ENCODE measurements at places on chromosomes 4 and X.

- DNase-seq = no peak
Observed at GRCh38 chrX:42704454-42704853, 73.5 kb downstream of the PPP1R2C start.

DNA sequence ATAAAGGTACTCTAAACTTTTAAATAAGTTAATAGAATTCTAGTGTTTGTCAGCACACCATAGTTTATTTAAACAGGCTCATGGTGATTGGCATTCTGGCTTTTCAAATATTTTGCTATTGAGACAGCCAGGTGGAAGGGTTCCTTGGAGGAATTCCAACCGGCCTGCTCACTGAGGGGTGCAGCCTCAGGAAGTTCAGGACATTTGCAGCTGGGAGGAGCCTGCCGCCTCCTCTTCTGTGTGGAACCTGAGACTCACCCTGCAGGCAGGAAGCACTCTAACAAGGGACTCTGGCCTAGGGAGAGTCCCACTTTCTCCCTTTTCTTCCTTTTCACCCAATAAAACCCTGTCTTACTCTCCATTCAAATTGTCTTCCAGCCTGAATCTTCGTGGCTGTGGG lies 1328.0 kb downstream of the FSTL5 start:
- no peak for DNase-seq

DNA sequence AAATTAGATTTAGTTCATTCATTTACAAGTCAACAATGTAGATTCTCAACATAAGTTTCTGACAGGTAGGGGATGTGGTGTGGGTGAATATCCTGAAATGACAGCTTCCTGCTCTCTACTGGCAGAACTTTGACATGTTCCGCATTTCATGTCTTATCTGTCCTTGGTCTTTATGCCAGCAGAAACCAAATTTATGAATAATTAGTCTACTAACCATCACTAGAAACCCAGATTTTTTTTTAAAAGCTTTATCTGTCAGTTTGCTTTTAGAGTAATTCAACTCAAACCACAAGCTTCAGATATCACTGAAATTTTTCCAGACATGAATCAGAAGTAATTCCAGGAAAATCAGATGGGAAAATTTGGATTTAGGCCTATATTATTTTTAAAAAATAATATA lies 17.9 kb downstream of the COQ2 start:
- no peak for DNase-seq

- peak; percentile 68 for DNase-seq
Observed at GRCh38 chrX:80807992-80808735, 1.5 kb downstream of the BRWD3 start.

DNA sequence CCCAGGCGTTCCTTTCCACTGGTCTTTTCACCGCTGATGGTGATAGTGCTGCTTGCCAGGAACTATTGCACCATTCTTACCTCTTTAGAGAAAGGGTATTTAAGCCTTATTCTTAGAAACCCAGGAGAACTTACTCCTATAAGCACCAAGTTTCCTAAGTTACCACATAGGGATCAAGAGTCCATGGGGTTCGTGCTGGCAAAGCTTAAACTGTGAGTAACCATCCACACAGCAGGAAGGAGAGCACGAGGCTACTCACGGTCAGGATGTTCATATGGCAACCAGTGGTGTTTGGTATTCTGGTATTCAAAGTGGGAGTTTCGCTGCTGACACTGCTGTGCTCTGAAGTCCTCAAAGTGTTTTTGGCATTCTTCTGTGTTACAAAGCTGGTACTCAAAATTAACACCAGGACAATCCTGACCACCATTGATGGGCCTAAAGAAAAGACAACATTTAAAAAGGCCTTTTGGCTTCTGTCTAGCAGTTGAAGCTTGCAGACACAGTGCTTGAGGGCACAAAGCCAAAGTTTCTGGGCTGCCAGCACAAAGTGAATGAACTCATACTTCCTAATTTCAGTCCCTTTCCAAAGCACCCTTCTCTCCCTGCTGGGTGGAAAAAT lies 256.9 kb downstream of the ADAMTS3 start:
- no peak for DNase-seq

- no peak for DNase-seq
Observed at GRCh38 chr4:144594471-144594986, 51.4 kb upstream of the HHIP start.

GRCh38 chr4:185016101-185016940 lies 2.0 kb upstream of the HELT start:
- DNase-seq = no peak

DNA sequence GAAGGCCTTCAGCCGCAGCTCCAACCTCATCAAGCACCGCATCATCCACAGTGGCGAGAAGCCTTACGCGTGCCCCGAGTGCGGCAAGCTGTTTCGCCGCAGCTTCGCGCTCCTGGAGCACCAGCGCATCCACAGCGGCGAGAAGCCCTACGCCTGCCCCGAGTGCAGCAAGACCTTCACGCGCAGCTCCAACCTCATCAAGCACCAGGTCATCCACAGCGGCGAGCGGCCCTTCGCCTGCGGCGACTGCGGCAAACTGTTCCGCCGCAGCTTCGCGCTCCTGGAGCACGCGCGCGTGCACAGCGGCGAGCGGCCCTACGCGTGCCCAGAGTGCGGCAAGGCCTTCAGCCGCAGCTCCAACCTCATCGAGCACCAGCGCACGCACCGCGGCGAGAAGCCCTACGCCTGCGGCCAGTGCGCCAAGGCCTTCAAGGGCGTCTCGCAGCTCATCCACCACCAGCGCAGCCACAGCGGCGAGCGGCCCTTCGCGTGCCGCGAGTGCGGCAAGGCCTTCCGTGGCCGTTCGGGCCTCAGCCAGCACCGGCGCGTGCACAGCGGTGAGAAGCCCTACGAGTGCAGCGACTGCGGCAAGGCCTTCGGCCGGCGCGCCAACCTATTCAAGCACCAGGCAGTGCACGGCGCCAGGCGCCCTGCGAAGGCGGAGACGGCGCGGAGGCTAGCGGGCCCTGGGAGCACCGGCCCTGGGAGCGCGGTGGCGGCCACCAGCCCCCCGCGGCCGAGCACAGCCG lies 9.8 kb downstream of the ZFP92 start:
- no peak for DNase-seq

DNA sequence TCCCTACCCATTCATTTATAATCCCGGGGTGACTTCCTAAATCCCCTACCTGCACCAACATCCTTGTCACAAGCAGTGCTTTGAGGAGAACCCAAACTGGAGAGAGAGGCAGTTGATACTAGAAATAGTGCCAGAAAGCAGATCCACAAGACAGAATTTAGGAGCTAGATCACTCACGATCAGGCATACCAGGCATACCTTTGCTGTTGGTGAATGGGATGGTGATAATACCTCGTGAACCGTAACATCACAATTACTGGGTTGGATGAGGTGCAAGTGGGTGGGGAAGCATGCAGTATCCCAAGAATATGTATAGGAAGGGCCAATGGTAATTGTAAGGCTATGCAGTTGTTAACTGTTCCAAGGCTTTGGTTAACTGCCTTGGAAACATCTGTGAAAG lies 129.3 kb downstream of the TMA16 start:
- no peak for DNase-seq

- DNase-seq = no peak
Observed at GRCh38 chr4:24382381-24382780, 202.0 kb downstream of the DHX15 start.

DNA sequence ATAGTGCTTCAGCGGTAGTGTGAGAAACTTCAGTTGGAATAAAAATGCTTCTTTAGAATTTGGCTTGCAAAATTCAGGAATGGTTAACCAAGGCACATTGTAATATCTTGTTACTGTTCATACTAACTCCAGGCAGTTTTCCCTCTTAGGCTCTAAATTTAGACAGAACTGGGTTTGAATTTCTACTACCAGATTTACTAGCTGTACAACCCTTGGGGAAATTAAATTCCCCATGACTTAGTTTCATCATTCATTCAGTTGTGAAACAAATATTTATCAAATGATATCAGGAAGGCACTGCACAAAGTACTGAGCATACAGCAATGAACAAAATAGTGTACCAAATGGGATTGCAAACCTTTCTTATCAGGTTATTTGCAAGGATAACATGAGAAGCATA lies 135.0 kb upstream of the IL15 start:
- DNase-seq = no peak

GRCh38 chrX:64202808-64203325 lies 2.6 kb downstream of the AMER1 start:
- no peak for DNase-seq

DNA sequence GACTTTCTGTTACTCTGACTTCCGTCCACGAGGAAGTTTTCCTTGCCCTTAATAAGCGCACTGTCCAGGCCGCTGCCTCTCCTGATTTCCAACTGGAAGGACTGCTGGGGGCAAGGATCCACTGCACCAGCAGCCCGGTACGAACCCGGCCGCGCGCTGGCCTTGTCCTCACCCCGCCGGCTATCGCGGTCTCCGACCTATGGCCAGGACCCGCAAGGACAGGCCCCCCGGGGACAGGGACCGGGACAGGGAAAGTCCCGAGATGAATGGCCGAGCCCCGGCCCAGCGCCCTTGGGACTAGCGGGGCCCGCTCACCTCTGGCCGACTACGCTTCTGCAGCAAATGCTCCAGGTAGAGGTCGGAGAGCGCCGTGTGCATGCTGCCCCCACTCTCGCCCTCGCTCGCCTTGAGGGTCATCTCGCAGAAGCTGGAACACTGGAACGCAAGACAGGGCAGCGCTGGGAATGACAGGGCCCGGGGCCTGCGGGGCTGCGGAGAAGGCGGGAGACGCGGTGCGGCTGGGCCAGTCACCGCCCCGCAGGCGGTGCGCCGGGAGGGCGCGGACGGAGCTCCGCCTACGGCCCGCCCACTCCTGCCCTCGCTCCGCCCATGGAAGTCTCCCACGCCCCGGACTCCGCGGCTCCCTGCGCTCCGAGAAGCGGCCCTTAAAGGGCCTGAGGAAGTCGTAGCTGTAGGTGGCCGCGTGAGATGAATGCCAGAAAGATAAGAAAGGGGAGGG lies at the start of gene MPP1:
TSS of gene MPP1 (minus strand) at position 529 of the 739 bp plus-strand sequence. CDS start at position 417, 112 bp downstream.
- peak; percentile 74 for DNase-seq

- DNase-seq = no peak
Observed at GRCh38 chr4:169050284-169050683, 40.2 kb upstream of the CBR4 start.

GRCh38 chr4:31114816-31115215 lies 394.6 kb downstream of the PCDH7 start:
- DNase-seq = no peak

DNA sequence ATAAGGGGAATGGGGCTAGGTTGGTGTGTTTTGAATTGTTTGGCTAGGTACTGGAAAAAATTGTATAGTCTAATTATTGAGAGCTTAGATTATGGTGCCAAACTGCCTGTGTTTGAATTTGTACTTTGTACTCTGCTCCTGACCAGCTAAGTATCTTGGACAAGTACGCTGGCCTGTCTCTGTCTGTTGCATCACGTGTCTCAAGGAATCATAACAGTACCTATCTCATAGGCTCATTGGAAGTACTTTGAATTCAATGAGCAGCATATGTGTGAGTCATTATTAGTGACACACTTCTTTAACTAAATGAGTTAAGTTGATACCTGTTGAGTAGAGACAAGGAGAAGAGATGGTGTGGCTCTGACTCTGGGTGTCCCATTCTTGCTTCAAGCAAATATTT lies 69.5 kb upstream of the MND1 start:
- no peak for DNase-seq

- no peak for DNase-seq
Observed at GRCh38 chr4:145452447-145453162, 29.0 kb upstream of the SMAD1 start.

- DNase-seq = no peak
Observed at GRCh38 chr4:73066445-73066844, 3.1 kb downstream of the COX18 start.

GRCh38 chr4:139265654-139266053 lies 14.4 kb downstream of the MGARP start:
- DNase-seq = no peak

DNA sequence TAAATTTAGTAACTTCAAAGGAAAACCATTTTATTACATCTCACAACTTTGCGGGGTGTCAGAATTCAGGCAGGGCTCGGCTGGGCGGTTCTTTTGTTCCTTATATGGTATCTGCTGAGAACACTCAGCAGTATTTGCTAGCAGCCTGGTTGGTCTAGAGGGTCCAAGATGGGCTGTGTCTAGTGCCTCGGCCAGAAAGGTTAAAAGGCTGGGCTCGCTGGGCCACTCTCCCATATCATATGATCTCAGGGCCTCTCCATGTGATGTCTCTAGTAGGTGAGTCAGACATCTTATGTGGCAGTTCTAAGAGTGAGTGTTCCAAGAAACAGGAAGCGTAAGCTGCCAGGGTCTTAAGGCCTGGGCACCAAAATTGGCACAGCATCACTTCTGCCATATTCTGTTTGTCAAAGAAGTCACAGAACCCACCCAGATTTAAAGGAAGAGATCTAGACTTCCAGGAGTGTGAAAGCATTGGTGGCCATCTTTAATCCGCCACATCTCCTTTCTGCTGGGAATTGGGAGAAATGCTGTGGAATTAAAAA lies 100.9 kb upstream of the ATP6AP2 start:
- DNase-seq = no peak

GRCh38 chr4:94882756-94883155 lies 125.0 kb downstream of the BMPR1B start:
- no peak for DNase-seq

DNA sequence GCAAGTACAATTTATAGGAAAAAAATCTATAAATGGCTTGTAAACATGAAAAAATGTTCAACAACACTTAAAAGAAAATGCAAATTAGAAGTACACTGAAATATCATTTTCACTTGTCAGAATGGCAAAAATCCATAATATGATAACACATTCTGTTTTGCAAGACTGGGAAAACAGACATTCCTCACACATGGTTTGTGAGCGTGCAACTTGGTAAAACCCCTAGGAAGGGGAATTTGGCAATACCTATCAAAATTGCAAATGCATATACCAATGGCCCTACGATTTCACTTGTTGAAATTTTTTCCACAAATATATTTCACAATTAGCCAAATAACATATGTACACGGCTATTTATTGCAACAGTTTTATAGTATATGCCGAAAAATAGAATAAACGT lies 31.4 kb downstream of the TBC1D9 start:
- no peak for DNase-seq

- DNase-seq = no peak
Observed at GRCh38 chr4:118834960-118835569, 861 bp downstream of the SEC24D start.

DNA sequence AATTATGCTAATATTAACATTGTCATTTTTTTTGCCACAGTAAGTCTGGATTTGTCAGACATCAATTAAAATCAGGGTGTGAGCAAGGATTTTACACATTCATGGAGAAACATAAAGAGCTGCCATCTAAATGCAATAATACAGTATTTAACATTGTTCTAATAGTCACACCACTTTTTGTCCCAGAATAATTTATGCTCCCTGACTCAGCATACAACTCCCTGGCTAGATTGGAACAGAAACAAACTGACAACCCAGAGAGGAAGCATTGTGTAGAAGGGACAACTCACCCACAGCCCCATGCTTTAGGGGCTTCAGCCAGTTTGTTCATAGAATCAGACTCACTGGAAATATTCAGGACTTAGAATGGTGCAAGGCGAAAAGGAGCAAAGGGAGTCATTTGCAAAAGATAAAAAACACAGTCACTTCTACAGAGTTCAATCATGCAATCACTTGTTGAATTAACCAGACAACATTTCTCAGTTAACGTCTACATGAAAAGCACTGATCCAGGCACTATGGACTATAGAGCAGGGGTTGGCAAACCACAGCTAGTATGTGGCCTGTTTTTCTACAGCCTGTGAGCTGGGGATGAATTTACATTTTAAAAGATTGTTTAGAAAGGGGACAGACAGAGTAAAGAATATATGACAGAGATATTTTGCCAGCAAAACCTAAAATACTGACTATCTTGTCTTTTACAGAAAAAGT lies 26.4 kb upstream of the SEC24B start:
- DNase-seq = no peak

GRCh38 chr4:152009031-152009670 lies 248.3 kb upstream of the GATB start:
- DNase-seq = no peak
